ENCODE measurements at places on chromosomes 3 and 15. TPM values are rescaled to one million over a fixed set of nuclear protein-coding genes. Genes with fewer than 3 reads are reported as not detected.
A peak's percentile ranks its signal among the peaks of the same experiment; 100 is the strongest.

Gene FBXO40
- not detected for total RNA-seq

GRCh38 chr3:21729888-21730459 is 21.0 kb downstream of the ZNF385D start:
- no peak for DNase-seq

GRCh38 chr15:50247819-50248655 is 17.5 kb downstream of the HDC start:
- peak; percentile 66 for DNase-seq

GRCh38 chr3:128505771-128506170 is 12.8 kb upstream of the GATA2 start:
- DNase-seq, result no peak

DNA sequence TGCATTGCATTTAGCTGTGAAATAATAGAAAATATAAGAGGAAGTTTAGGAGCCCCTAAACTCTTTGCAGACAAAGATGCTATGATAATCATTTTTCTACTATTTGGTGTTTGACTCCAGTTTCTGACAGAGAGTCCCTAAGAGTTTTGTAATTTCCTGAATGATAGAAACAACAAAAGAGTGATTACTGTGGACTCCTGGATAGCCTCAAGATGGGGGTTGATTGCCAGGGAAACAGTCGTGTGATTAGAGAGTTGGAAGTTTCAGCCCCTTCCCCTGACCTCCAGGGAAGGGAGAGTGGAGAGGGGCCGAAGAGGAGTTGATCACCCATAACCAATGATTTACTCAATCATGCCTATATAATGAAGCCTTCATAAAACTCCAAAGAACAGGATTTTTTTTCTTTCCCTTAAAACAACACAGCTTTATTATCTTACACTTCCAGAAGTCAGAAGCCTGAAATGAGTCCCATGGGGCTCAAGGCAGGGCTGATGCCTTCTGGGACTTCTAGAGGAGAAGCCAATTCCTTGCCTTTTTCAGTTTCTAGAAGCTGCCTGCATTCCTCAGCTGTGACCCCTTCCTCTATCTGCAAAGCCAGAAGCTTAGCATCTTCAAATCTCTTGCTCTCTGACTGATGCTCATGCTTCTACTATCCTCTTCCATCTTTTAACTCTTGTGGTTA is 292.3 kb upstream of the ZPLD1 start:
- no peak for DNase-seq

GRCh38 chr3:176120507-176120906 is 1076.8 kb downstream of the TBL1XR1 start:
- no peak for DNase-seq

- no peak for DNase-seq
These were observed 105.8 kb upstream of the GAP43 start for GRCh38 chr3:115517457-115518050.

All from foreskin keratinocyte (primary cell).